ENCODE measurements at places on chromosomes 7 and 10.

DNA sequence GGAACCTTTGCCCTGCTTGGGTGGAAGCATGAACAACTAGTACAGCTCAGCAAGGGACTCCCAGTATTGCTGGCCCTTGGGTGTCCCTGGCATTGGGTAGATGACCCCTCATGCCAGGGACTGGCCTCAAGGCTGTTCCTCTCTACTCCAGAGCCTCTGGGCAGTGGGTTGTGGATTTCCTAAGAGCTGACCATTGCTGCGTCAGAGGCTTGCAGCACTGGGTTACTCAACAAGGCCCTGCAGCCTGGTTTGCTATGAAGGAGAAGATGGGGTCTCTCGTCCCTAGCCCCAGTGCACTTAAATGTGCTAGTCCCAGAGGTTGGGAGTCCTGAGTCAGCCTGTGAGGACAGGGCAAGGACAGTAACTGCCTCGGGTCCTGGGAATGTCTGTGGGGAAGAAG lies 2.5 kb downstream of the VSIR start:
- no peak for DNase-seq

- no peak for DNase-seq
These were observed 2.9 kb upstream of the SPACDR start for GRCh38 chr7:100466653-100467605.

- no peak for DNase-seq
These were observed 24.4 kb downstream of the GLI3 start for GRCh38 chr7:42212541-42213090.

- peak; percentile 32 for DNase-seq
These were observed 24.1 kb downstream of the ZNF92 start for GRCh38 chr7:65397730-65398142.

DNA sequence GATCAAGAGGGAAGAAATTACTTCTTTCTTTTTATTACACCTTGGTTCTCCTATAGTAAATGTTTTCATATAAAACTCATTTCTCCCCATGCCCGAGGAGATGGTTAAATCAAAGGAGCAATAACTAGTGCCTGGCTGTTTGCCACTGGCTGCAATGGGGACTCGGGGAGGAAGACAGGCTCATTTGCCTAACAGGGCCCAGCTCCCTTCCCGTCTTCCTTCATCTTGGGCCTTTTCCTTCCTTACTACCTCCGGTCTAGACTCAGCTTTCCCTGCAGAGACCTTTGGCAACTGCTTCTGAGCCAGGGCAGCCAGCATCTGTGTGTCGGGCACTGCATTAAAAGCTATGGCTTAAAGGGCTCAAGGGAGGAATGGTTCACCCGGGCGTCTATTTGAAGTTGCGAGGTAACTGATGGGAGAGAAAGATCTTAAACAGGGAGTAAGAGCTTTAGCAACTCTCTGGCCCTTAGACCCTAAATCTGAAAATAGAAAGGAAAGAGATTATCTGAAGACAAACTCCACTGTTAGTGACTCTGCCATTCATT lies 63.5 kb downstream of the CALD1 start:
- DNase-seq, result no peak

DNA sequence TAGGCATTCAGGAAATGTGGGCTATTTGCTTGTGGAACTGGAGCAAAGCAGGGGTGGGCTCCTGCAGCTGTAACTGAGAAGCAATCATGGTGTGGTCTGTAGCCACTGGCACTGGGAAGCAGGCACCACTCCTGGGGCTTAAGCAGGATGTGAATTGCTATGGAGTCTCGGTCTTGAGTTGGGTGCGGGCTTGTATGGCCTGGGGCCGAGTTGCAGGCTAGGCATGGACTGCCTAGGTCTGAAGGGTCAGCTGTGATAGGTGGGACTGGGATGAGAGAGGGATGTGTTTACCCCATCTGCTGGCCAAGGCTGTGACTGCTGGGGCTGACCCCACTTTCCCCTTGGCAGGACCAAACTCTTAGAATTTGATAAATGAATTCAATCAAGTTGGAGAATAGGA lies 43.0 kb downstream of the ADCY1 start:
- no peak for DNase-seq

DNA sequence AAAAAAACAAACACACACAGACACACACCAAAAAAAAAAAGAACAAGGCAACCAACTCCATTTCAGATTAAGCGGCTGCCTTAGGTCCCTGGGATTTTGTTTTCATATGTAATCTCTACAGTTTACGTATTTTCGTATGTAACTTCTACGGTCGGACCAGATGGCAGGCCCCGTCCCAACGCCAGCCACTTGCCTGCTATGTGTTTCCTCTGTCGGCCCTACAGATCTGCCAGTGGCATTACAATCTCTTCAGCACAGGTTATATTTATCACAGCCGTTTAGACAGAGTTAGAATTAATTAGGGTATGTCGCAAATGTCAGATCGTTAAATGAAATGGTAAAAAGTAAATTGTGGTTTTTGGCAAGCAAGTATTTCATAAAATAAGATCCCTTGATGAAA lies 99.3 kb downstream of the DNAJB6 start:
- no peak for DNase-seq

DNA sequence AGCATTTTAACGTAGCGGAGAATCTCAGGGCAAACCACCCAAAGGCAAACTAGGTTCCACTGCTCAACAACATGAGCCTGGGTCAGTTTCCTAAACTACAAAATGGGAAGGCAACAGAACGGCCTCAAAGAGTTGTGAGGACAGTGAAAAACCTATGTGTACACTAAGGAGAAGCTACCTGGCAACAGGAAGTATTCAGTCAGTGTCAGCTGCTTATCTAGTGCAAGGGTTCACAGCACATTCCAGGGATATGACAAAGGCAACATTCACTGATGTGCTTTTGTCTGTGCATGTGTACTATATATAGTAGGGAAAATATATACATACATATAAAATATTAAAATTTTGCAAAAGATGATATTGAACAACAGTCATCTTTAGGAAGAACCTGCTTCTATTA lies 17.2 kb downstream of the NUDCD3 start:
- no peak for DNase-seq

GRCh38 chr7:120785095-120785494 lies 72.8 kb downstream of the TSPAN12 start:
- no peak for DNase-seq
